ENCODE measurements at places on chromosomes 2 and 18. TPM values are rescaled to one million over a fixed set of nuclear protein-coding genes. Genes with fewer than 3 reads are reported as not detected.

NT5DC4 gene
- not detected for total RNA-seq

LINC00305 gene
- total RNA-seq, result not detected

NCL gene
- total RNA-seq, result 85.8 TPM

DCDC2C gene
- total RNA-seq, result not detected

SRD5A2 gene
- total RNA-seq, result not detected

EEF1B2 gene
- 212 TPM for total RNA-seq

SGPP2 gene
- total RNA-seq, result 13.0 TPM

WIPF1 gene
- total RNA-seq, result 17.5 TPM

FEV gene
- not detected for total RNA-seq

TMEM198 gene
- 1.8 TPM for total RNA-seq

MATN3 gene
- total RNA-seq, result not detected

GRHL1 gene
- total RNA-seq, result 1.3 TPM

TMEM37 gene
- 5.4 TPM for total RNA-seq

APCDD1 gene
- 53.3 TPM for total RNA-seq

TTR gene
- not detected for total RNA-seq
